NCI-H510A treated with DMSO at 0.1 percent for 48 hours (cell line): ENCODE measurements at places on chromosomes 7 and 10.

- DNase-seq: no peak
Observed at GRCh38 chr10:61314273-61314672, 138.9 kb downstream of the TMEM26 start.

- DNase-seq: no peak
Observed at GRCh38 chr10:130485958-130486895, 350.0 kb downstream of the GLRX3 start.

- no peak for DNase-seq
Observed at GRCh38 chr10:132698211-132698751, 87.7 kb downstream of the NKX6-2 start.

DNA sequence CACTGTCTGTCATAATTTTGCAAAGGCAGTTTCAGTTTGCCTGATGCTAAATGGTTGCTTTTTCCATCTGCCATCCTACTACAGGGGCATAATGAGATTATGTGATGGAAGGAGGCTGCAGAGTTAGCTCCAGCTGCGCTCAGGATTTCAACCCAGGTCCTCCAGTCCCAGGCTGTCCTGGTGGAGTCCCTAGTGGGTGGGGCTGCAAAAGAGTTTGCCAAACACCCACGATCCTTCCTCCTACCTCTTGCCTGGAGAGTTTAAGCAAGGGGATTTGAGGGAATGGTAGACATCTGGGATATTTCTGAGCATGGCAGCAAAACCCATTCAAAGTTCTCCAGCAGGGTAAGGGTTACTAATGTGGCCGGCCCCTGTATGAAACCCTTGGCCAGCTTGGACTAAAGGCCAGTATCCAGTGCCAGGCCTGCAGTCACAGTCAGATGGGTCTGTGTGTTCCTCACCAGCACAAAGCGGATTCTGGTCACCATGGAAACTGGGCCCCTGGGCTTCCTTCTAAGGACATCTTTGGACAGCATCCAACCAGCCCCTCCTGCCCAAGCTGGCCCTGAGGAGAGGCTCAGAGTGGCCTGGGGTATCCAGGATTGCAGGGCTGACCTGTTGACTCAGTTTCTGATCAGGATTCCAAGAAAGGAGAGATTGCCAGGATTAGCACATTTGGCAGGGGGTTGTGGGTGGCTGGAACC lies 42.7 kb upstream of the CHST3 start:
- DNase-seq: no peak

- DNase-seq: no peak
Observed at GRCh38 chr10:58556516-58557165, 44.0 kb downstream of the BICC1 start.

DNA sequence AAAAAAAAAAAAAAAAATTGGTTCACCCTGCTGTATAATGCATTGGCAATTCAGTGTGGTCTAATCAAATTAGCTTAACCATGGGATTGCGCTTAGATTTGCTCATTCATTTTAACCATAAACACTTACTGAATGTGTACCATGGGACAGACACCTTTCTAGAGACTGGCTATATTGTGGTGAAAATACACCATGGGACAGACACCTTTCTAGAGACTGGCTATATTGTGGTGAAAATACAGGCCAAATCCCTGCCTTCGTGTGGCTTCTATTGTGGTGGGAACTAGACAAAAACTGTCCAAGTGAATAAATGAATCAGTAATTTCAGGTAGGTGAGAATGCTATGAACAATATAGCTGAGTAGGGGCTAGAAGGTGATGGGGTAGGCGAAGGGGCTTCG lies 10.2 kb upstream of the REPIN1 start:
- DNase-seq: no peak

GRCh38 chr10:51696251-51696650 lies 3.1 kb downstream of the CSTF2T start:
- no peak for DNase-seq

- peak; percentile 58 for DNase-seq
Observed at GRCh38 chr7:29883462-29884398, 77.4 kb downstream of the WIPF3 start.

- DNase-seq: no peak
Observed at GRCh38 chr7:17311952-17312351, 13.5 kb downstream of the AHR start.

GRCh38 chr10:119502209-119502608 lies 40.3 kb downstream of the RGS10 start:
- DNase-seq: no peak

DNA sequence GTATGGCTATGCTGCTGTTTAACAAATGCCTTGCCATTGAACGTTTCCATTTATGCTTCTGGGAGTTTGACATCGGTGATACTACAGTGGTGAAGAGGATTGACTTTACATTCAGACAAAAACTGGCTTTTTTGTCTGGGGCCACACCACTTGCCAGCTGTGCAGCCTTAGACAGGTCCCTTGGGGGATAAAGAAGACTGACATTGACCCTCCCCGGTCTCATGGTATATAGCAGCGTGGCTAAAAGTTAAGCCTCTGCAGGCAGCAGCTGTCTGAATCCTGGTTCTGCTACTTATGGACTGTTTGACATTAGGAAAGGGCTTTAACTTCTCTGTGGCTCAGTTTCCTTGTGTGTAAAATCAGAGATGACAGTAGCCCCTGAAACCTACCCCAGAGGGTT lies 42.0 kb upstream of the PTF1A start:
- no peak for DNase-seq

GRCh38 chr7:121328508-121329190 lies at the start of gene WNT16:
WNT16 (plus strand) TSS chr7:121329000; CDS start chr7:121329293, 293 bp downstream.
- DNase-seq: peak; percentile 12
